Activated T-cell treated with anti-CD3 and anti-CD28 coated beads for 1 hour (primary cell): ENCODE measurements at places on chromosomes 2 and 18.

- no peak for DNase-seq
Observed at GRCh38 chr2:236940916-236941520, 144.7 kb upstream of the COPS8 start.

DNA sequence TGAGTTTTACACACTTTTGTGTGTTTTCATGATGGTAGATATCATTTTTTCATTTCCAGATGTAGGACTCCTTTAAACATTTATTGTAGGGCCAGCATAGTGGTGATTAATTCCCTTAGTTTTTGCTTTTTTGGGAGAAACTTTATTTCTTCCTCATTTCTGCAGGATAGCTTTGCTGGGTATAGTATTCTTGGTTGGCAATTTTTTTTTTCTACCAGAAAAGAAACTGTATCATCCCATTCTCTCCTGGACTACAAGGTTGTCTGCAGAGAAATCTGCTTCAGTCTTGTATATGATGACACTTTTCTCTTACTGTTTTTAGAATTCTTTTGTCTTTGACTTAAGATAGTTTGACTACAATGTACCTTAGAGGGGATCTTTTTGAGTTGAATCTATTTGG, 37.8 kb upstream of the RHOB start:
- DNase-seq: no peak

GRCh38 chr2:26737221-26737620, 26.9 kb upstream of the SLC35F6 start:
- no peak for DNase-seq

- DNase-seq: no peak
Observed at GRCh38 chr2:16507655-16508489, 157.8 kb downstream of the CYRIA start.

DNA sequence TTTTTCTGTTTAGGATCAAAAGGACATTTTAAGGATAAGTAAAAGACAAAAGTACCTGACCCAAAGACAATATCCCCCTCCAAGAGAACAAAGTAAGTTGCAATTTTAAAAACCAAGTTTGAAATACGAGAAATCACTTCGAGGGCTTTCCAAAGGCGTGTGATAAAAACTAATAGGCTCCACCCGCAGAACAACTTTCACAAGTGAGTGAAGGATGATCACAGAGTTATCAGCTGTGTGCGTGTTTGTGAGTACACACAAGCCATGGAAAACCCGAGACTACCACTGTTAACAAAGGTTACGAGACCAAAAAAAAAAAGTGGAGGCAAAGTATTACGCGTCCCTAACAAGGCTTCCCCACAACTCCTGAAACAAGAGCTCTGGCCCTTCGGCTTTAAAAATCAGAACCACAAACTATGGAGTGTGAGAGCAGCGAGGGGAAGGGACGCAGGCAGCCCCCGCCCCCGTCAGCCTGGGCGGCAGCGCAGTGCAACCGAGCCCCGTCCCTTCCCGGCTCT, 719 bp downstream of the SMAD2 start:
- no peak for DNase-seq

DNA sequence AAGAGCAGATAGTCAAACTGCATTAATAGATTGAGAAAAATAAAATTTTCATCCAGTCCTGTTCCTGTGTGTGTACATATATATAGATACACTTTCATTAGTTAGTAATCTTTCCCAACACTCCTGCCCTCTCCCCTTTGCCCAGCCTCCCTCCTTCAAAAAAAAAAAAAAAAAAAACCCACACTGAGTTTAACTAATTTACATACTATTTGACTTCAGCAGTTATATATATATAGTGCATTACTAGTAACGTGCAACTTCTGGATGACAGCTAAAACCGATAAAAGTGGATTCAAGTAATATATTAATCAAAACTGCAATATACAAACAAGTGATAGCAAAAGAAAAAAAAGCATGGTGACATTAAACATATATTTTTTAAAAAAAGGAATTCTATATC, 1.4 kb downstream of the FIGN start:
- no peak for DNase-seq

DNA sequence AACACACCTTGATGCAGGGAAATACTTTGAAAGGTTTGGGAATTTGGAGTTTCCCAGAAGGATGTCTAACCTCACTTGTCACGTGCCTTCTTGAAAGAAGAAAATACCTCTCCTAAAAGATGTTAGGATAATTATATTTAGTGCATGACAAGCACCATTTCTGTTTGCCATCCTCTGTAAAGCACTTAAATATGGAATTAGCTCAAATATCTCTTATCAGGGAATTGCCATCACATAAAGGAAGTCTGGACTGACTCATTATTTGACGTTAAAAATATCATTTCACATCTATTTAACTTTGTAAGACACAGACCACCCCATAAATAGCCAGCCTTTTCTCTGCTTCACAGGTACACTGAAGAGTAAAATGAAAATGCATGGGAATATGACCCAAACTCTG, 140.1 kb downstream of the STK39 start:
- no peak for DNase-seq

GRCh38 chr2:214837466-214837865, 28.0 kb upstream of the BARD1 start:
- no peak for DNase-seq

DNA sequence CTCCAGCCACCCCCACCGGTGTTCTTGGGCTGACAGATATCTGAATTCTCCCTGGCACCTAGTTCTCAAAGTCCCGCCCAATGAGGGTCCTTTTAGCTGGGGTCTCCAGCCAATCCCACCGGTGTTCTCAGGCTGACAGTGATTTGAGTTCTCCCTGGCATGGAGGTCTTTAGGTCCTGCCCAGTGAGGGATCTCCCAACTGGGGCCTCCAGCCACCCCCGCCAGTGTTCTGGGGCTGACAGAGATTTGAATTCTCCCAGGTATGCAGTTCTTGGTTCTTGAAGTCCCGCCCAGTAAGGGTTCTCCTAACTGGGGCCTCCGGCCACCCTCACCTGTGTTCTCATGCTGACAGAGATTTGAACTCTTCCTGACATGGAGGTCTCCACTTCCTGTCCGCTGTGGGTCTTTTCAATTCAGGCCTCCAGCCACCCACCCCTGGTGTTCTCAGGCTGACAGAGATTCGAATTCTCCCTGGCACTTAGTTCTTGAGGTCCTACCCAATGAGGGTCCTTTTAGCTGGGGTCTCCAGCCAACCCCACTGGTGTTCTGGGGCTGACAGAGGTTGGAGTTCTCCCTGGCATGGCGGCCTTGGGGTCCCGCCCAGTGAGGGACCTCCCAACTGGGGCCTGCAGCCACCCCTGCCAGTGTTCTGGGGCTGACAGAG, 154.6 kb downstream of the ANKRD36 start:
- no peak for DNase-seq

GRCh38 chr18:11095674-11096293, 53.6 kb downstream of the PIEZO2 start:
- DNase-seq: no peak

DNA sequence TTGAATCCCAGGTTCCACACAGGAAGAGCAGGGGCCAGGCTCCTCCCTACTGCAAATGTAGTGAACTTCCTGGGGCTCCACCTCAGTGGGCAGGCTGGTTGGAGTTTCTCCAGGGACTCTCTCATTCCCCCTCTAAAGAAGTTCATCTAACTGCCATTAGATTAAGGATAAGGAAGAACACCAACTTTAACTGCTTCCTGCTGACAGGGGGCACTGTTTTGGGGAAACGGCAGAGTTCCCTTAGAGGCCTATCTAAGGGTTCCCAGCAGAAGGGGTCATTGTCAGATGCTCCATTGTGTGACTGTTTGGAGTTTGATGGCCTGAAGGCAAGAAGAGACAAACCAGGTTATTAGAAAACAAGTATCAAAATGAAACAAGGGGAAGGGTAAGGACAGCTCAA, 2159.7 kb upstream of the PIK3C3 start:
- DNase-seq: no peak

- DNase-seq: no peak
Observed at GRCh38 chr18:77896586-77897252, 647.1 kb downstream of the GALR1 start.

GRCh38 chr2:112936927-112937232, 25.9 kb downstream of the IL37 start:
- DNase-seq: no peak

GRCh38 chr2:178542161-178542560, 61.9 kb downstream of the PLEKHA3 start:
- no peak for DNase-seq

DNA sequence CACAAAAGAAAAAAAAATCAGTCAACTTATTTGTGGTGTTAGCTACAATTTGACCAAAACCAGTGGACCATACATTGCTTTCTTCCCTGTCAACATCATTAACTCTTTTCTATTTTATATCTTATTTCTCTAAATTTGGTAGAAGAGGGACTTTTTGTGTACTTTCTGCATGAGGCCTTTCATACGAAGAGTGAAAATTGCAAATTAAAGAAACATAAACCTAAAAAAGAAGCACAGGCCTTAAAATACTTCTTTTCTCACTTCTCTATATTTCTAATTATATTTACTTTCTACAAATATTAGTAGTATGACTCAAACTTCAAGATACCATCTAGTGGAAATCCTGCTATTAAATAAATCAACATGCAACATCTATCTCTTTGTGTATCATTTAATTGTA, 1073.4 kb upstream of the ZEB2 start:
- DNase-seq: no peak

- no peak for DNase-seq
Observed at GRCh38 chr2:125296742-125297141, 1271.7 kb downstream of the CNTNAP5 start.

DNA sequence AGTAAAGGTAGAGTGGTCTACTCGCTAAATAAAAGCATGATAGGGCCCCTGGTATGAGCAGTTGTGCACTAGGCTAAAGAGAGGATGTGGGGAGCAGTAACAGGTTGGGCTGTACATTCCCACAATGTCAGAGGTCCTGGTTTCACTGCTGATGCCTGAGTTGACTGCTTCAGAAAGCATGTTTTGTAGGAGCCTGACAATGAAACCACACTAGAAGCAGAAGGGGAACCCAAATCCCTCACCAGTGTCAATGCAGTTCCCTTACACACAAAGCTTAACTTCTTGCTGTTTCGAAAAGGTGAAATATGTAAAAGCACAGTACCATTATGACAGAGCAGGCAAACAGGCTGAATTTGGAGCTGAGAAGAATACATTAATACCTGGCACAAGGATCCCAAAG, 291.7 kb upstream of the KYNU start:
- DNase-seq: no peak

DNA sequence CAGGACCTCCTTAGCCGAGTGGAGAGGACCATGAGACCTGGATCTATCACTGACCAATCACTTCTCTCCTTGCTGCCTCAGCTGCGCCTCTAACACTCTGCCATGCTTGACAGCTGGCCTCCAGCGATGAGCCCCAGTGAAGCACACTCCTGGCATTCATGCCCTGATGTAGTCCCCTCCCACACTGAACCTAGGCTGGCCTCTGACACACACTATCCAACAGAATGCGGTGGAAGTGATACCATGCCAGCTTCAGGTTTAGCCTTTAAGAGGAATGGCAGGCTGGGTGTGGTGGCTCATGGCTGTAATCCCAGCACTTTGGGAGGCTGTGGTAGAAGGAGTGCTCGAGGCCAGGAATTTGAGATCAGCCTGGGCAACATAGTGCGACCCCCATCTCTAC, 73.7 kb upstream of the LAPTM4A start:
- DNase-seq: no peak

- DNase-seq: no peak
Observed at GRCh38 chr18:49362431-49362830, 98.0 kb downstream of the DYM start.

DNA sequence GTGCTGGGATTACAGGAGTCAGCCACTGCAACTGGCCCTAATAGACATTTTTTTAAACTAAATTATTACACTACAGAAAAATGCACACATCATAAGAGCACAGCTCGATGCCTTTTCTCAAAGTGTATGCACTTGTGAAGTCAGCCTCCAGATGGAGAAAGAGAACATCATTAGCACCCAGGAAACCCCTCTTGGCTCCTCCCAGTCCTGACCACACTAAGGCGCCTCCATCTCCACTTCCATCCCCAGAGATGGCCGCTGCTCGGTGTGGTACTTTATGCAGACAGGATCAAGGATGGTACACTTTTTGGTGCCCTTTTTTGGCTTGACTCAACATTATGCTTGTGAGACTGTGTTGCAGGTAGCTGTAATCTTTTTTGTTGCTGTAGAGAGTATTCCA, 34.8 kb downstream of the RRM2 start:
- no peak for DNase-seq

- DNase-seq: no peak
Observed at GRCh38 chr2:1548910-1549673, 135.8 kb downstream of the TPO start.

DNA sequence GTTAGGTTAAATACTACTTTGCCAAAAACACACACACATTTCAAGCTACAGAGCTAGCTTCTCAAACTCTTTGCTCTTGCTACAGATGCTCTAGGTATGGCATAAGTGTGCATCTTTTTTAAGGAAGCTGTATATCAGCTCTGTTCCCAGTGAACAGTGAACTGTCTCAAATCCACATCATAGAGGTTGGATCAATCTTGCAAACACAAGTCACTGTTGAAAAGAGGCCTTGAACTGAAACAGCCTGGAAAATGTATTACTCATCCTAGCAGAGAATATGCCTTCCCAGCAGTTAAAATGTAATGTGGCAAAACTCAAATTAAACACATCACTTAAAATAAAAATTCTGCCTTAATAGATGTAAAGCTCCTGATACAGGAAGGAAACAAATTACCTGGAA, 151.8 kb downstream of the WDPCP start:
- no peak for DNase-seq

DNA sequence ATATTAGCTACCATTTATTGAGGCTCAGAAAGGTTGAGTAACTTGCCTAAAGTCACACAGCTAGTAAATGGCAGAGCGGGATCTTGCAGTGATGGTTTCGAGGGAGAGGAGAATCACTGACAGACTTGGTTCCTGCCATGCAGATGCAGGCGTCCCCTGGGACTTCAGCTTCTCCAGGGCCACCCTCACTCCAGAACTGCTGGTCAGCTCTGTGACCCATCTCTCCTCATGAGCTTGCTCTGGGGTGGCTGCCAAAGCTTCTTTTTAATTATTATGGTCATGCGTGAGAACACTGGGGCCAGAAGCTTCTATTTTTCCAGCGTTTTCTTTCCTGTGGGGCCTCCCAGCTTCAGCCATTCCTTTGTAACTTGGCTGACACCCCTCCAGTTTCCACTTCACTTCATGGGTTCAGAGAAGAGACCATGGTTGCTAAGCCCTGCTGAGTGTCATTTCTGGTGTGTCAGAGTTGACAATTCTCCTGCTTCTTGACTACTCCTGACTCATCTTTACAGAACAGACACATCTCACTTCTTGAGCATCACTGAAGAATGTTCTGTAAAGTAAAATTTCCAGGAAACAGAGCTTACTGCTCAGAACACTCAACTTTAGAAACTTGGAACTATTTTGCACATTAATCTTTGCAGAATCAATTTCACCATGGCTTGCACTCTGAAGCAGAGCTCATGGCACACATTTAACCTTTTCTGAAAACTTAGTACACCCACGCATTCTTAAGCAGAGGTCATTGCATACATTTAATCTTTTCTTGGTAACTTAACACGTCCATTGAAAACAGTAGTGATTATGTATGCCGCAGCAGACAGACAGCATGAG, 70.4 kb downstream of the IL1R2 start:
- DNase-seq: no peak

DNA sequence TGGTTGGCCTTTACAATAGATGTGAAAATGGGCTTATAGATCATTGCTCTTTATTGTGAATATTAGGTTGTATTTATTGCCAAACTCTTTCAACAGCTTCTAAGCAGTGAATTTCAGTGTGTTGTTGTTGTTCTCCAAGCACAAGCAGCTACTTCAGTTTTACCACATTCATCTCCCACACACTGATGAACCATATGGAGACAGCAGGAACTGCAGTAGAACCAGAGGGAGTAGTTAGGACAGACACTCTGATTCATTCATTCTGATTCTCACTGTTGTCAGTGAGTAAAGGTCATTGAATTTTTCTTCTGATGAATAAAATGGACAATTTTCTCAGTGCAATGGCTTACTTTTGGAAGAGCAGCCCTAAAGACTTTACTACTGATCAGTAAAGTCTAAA, 40.2 kb downstream of the CCDC74A start:
- DNase-seq: no peak
